Renal cortex interstitium (tissue), 15 donors: ENCODE measurements at places on chromosomes 12 and 14.

GRCh38 chr14:63039866-63040265 is 5.4 kb downstream of the KCNH5 start:
- DNase-seq, result no peak

- DNase-seq, result no peak
Measured at GRCh38 chr14:20781803-20782202, 735 bp downstream of the RNASE6 start.

- DNase-seq, result no peak
Measured at GRCh38 chr12:69254862-69255261, 15.5 kb downstream of the CPSF6 start.

- DNase-seq, result no peak
Measured at GRCh38 chr12:130713581-130713991, 2.5 kb downstream of the RIMBP2 start.
